ENCODE measurements at places on chromosomes 2 and 18.

GRCh38 chr2:9378433-9379390, 44.6 kb downstream of the ITGB1BP1 start:
- DNase-seq = no peak

DNA sequence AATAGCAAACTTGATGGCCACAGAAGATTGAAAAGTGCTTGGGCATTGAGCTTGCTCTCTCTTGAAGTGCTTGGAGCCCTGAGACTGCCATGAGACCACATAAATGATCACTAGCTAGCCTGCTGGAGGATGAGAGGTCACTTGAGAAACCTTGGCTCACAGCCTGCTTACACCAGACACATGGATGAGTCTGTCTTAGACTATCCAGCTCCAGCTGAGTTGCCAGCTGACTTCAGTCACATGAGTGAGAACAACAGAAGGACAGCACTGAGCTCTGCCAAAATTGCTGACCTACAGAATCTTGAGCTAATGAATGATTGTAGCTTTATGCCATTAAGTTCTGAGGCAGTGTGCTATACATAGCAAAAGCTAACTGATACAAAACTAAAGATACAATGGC, 18.1 kb downstream of the NABP1 start:
- DNase-seq = no peak

GRCh38 chr2:145752091-145752806, 1232.3 kb upstream of the ZEB2 start:
- no peak for DNase-seq

DNA sequence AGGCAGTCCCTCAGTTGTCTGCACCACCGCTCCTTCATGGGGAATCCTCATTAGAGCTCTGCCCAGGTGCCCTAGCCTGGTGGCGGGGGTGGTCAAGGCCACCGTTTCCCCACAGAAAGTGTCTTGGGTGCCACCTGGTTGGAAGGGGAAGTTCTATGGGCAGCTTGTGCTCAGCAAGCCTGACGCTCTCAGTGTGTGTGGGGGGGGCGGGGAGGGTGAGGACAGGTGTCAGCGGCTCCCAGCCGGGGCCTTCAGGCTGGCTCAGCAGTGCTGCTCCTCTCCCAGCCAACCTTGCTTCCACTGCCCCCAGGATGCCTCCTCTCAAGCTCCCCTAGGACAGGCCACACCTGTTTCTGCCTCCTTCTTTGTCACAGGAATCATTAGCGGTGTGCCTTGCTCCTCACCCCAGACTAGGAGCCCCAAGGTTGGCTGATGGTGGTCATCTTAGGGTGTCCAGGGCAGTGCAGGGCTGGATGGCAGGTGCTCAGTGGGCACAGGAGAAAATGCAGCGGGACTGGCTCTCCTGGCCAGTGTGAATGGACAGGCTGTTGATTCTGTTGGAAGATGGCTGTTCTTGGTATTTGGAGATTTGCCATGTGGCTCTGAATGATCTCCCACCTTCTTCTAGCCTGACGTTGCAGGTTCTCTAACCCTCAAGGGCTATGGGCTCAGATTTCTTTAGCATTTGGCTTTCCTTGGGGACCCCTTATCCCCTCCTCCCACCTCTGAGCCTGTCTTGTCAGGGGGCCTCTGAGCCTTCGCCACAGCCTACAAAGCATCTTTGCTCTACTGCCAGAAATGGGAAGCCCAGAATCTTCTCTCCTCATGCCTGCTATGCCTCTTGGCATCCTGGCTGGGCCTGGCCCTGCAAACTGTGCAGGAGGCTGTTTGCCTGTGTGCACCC, 185.8 kb upstream of the HS6ST1 start:
- DNase-seq = no peak

DNA sequence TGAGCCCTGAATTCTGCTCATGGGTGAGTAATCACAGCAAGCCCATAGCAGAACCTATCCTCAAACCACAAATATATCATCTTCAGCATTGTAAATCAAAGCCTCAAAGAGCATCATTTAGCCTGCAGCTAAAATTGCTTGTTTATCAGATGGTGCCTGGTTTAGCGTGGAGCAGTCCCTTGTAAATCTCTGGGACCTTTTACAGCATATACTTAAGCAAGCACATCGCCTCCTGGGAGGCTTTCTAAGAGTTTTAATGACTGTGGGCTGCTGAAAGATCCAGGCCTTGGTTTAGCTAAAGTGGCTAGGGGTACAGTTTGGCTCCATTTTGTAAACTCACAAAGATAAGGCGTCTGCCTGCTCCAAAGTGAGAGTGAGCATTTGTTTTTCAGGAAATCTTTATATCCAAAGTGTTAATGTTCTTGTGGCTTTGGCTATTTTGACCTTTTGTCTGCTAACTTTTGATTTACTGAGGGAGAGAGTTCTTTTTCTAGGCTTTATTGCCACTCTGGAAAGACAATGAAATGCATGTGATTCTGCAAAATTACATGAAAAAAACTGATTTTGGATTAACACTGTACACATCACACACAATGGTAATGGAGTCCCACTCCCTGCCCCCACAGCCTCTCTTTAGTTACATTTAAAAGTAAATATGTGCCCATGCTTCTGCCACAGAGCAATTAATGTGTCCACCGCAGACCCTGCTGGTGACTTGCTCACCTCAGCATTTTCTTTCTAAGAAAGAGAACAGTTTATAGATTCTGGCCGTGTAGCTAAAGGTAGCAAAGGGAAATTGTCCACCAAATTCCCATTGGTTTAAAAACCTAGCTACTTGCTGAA, 194.8 kb downstream of the LNPK start:
- no peak for DNase-seq

GRCh38 chr18:809985-810642, 1.9 kb downstream of the YES1 start:
- DNase-seq = no peak

- no peak for DNase-seq
Observed at GRCh38 chr2:173580351-173580750, 225.7 kb downstream of the CDCA7 start.

DNA sequence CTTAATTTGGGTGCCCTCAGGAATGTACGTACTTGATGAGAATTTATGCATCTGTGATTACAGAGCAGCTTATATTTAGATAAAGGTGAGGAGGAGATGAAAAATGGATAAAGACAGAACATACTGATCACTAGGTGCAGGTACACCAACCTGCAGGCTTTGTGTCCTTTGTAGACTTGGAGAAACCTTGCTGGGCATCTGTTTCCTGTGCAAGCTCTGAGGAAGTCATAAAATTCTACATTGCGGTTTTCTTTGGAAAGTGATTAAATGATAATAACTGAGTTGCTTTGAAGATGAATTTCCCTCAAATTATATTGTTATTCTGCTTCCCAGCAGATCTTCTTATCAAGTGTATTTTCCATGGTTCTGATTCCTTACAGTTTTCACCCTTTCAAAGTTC, 7.7 kb downstream of the RAB27B start:
- no peak for DNase-seq

- DNase-seq = no peak
Observed at GRCh38 chr18:13270279-13270855, 51.8 kb downstream of the LDLRAD4 start.

DNA sequence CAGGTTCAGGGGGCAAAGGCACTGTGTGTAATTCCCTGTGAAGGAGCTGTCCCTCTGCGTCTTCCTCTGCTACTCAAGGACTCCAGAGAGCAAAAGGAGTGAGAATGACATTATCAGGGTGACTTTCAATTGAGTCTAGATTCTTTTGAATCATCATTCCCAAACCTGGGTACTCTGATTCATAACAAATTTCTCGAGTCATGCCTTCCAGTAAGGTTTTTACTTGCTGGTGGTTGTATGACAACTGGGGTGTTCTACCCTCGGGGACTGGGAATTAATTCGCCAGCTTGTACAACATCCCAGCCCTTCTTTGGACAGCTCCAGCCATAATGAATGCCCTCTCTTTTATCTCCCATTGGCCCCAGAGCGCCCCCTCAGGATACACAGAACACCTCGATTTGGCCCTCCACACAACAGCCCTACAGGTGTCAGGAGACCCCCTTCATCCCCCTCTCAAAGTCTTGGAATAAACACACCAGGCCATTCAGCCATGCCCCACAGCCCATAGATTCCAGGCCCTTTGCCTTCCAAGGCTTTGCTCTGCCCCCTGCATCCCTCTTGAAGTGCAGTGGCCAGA, 254.5 kb downstream of the KLHL29 start:
- no peak for DNase-seq

- no peak for DNase-seq
Observed at GRCh38 chr2:196679368-196679767, 39.9 kb downstream of the CCDC150 start.

DNA sequence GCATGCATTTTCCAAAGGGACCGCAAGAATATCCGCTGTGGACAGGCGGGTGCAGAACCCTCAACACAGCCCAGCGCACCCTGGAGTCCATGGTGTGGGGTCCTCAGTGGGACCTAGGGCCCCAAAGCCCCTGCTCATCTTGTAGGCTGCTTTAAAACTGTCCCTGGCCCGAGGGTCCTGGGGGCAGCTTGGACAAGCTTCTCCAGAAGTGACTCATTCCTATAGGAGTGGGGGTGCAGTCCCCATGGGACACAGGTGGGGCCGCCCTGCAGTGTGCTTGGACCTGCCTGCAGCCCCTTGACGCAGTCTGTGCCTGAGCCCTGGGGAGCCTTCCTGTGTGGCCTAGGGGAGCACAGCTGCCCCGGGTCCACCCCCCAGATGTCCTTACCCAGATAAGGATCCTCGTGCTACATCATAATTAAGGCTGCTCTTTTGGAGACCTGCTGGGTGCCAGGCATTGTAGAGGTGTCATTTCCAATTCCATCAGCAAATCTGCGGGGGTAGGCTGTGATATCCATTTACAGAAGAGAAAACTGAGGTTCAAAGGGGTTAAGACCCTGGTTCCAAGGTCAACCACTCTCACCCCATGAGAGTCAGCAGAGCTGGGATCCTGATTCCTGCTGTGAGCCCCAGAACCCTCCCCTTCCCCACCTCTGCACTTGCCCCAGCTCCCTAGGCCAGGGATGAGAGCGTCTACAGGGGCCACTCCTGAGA, 1.7 kb upstream of the HS6ST1 start:
- no peak for DNase-seq

Data from stimulated activated CD4-positive, alpha-beta T cell treated with anti-CD3 and anti-CD28 coated beads, TNF-alpha, amount 100 ng/mL, for 24 hours (primary cell).